ENCODE measurements at places on chromosomes 5 and 9. TPM values are rescaled to one million over a fixed set of nuclear protein-coding genes. Genes with fewer than 3 reads are reported as not detected.

Gene LCN12
- 2.2 TPM for polyA plus RNA-seq

Gene DMRT3
- polyA plus RNA-seq, result not detected

Gene SPATA6L
- 6.9 TPM for polyA plus RNA-seq

Gene IL17B
- 2.1 TPM for polyA plus RNA-seq

Gene MEF2C
- polyA plus RNA-seq, result 11.5 TPM

Gene SLC2A8
- 20.0 TPM for polyA plus RNA-seq

Gene ZNF367
- polyA plus RNA-seq, result 0.54 TPM

Gene SREK1
- polyA plus RNA-seq, result 18.1 TPM

Gene LCN10
- polyA plus RNA-seq, result not detected

Gene SH3TC2
- polyA plus RNA-seq, result 0.36 TPM

Gene TMC1
- not detected for polyA plus RNA-seq

Gene VLDLR
- 0.81 TPM for polyA plus RNA-seq

Gene WHRN
- polyA plus RNA-seq, result 2.7 TPM

Gene OTULINL
- polyA plus RNA-seq, result 6.5 TPM

Gene WNK2
- 19.2 TPM for polyA plus RNA-seq

Gene COL15A1
- 0.81 TPM for polyA plus RNA-seq

Gene PRRX2
- not detected for polyA plus RNA-seq

Gene BRD3OS
- polyA plus RNA-seq, result 3.5 TPM

Gene SHISAL2B
- polyA plus RNA-seq, result 0.18 TPM

Gene TNFSF8
- 0.43 TPM for polyA plus RNA-seq

Gene LPAR1
- polyA plus RNA-seq, result 9.2 TPM

Gene FAM221B
- polyA plus RNA-seq, result not detected

Gene PRPF4
- polyA plus RNA-seq, result 14.0 TPM

Gene TMOD1
- polyA plus RNA-seq, result 1.1 TPM

Gene TRIP13
- 6.8 TPM for polyA plus RNA-seq

Gene NR6A1
- polyA plus RNA-seq, result 3.0 TPM

Gene RLN2
- polyA plus RNA-seq, result 0.38 TPM

Gene LYSMD3
- polyA plus RNA-seq, result 7.8 TPM

Gene TXNDC8
- not detected for polyA plus RNA-seq

Gene MYMK
- polyA plus RNA-seq, result not detected

Gene PDCD1LG2
- not detected for polyA plus RNA-seq

Gene NUP155
- 1.1 TPM for polyA plus RNA-seq

Gene SERINC5
- polyA plus RNA-seq, result 2.0 TPM

Gene SEMA5A
- 0.54 TPM for polyA plus RNA-seq

Gene DCTN4
- 15.7 TPM for polyA plus RNA-seq

Gene TRPM3
- 0.15 TPM for polyA plus RNA-seq

Gene UBAC1
- polyA plus RNA-seq, result 19.9 TPM

Gene PCDHB3
- not detected for polyA plus RNA-seq

All from small intestine (tissue), 16 donors.